ENCODE measurements at places on chromosomes 5 and 9.
A peak's percentile ranks its signal among the peaks of the same experiment; 100 is the strongest.

DNA sequence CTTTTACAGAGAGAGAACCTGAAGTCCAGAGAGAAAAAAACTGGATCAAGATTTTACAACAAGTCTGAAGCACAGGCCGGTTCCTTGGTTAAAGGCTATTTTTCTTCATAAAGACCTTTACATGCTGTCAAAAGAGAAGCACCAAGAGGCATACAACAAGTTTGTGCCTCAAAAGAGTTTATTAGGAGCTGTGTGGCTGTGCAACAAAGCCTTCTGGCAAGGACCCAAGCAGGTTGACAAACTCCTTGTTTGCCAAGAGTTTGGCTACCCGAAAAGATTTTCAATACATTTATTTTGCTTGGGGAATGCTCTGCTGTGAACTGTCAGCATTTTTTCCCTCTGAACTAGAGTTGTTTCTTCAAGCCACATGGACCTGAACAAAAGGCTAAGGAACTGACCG lies 202.9 kb upstream of the RAD23B start:
- no peak for DNase-seq

GRCh38 chr9:99878651-99879050 lies 27.8 kb upstream of the STX17 start:
- no peak for DNase-seq

DNA sequence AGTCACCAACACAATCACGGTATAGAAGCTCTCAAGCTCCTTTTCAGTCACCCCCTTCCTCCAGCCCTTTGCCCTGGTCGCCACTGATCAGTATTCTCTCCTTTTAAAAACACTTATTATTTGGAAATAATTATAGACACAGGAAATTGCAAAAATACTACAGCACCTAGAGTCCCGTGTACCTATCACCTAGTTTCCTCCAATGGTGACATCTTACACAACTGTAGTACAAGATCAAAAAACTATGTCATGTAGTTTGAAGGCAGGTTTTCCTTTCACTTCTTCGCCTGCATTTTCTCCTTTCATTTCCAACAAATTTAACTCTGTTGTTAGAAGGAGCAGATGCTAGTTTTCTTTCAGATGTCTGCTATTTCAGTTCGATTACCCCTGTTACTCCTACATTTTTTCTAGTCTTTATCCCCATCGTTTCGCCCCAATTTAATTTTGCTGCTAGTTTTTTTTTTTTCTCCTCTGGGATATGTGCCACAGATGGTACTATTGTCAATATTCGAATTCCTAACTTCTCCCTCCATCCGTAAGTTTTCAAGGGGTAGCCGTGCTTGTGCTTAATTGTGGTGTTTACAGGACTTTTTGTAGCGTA lies 612 bp upstream of the ATG10 start:
- DNase-seq = peak; percentile 61

DNA sequence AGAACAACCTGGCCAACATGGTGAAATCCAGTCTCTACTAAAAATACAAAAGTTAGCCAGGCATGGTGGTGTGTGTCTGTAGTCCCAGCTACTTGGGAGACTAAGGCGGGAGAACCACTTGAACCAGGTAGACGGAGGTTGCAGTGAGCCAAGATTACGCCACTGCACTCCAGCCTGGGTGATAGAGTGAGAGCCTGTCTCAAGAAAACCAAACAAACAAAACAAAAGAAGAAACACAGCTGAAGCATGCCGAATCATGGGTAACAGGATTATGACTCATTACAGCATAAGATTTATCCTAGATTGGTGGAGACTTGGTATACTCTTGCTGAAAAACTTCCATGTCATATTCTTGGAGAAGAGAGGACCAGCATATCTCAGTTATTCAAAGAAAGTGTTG lies 236.7 kb upstream of the CCNH start:
- DNase-seq = no peak

DNA sequence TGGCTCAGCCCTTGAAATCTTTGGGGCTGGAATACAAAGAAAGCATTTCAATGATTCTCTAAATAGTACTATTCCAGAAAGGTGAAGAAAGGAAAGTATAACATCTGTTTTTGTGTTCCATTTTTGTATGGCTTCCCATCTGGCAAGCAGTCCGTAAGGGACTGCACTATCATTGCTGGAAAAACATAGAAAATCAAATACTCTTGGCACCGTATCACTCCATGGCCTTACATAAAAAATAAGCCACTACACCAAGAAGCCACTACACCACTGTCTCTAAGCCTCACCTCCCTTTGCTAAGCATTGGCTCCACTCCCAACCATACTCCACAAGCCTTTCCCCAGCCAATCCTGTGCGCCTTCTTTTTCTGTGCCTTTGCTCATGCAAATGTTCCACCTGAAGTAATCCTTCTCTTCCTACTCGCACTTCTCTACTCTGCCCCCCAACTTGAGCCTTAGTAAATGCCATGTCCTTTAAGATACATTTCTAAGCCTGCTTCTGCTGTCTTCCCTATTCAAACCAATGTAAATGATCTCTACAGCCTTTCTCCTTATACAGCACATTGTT lies 454.6 kb upstream of the TUSC1 start:
- no peak for DNase-seq

GRCh38 chr9:119781886-119782285 lies 412.7 kb upstream of the BRINP1 start:
- no peak for DNase-seq
